Forelimb muscle (tissue), 1 donor: ENCODE measurements at places on chromosomes 1 and 21. TPM values are rescaled to one million over a fixed set of nuclear protein-coding genes. Genes with fewer than 3 reads are reported as not detected.

The C1QA gene
- polyA plus RNA-seq: 22.2 TPM

GRCh38 chr1:106063510-106063909, 993.0 kb upstream of the PRMT6 start:
- no peak for DNase-seq

DNA sequence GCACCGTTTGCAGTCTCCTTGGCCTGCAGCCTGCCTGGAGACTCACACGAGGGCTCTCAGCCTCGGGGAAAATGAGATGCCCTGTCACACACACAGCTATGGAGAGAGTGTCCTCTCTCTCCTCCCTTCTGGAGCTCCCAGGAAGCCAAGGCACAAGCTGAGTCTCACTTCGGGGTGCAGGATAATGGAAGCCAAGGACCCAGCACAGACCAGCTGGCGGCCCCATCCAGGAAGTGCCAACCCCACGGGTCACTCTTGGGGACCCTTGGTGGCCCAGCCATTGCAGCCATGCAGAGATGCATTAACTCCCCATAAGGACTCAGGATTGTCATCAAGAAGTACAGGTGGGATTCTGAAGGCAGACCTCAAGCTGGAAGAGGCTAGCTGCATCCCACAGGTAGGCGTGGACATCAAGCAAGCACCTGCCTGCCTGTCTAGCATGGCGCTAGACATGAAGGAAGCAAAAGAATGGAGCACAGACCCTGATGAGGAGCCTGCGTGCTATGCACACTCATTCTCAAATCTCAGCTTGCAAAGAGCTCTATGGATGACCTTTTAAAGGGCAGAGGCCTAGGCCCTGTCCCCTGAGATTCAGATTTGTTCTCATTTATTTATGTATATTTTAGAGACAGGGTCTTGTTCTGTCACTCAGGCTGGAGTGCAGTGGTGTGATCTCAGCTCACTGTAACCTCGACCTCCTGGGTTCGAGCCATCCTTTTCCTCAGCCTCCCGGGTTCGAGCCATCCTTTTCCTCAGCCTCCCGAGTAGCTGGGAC, 49.9 kb downstream of the IRF2BP2 start:
- DNase-seq: no peak

The ETV3L gene
- not detected for polyA plus RNA-seq

The OR2L8 gene
- not detected for polyA plus RNA-seq
